ENCODE measurements at places on chromosomes 16 and 17.

- DNase-seq, result no peak
Measured at GRCh38 chr16:70349783-70350182, 3.1 kb downstream of the DDX19A start.

GRCh38 chr16:28298511-28298878, 6.2 kb downstream of the SBK1 start:
- no peak for DNase-seq

GRCh38 chr16:15542261-15542660, 100.7 kb downstream of the MARF1 start:
- no peak for DNase-seq

GRCh38 chr16:57635266-57636097, 7.1 kb downstream of the ADGRG1 start:
- no peak for DNase-seq

GRCh38 chr16:67857547-67858233, 10.2 kb upstream of the CENPT start:
- no peak for DNase-seq

DNA sequence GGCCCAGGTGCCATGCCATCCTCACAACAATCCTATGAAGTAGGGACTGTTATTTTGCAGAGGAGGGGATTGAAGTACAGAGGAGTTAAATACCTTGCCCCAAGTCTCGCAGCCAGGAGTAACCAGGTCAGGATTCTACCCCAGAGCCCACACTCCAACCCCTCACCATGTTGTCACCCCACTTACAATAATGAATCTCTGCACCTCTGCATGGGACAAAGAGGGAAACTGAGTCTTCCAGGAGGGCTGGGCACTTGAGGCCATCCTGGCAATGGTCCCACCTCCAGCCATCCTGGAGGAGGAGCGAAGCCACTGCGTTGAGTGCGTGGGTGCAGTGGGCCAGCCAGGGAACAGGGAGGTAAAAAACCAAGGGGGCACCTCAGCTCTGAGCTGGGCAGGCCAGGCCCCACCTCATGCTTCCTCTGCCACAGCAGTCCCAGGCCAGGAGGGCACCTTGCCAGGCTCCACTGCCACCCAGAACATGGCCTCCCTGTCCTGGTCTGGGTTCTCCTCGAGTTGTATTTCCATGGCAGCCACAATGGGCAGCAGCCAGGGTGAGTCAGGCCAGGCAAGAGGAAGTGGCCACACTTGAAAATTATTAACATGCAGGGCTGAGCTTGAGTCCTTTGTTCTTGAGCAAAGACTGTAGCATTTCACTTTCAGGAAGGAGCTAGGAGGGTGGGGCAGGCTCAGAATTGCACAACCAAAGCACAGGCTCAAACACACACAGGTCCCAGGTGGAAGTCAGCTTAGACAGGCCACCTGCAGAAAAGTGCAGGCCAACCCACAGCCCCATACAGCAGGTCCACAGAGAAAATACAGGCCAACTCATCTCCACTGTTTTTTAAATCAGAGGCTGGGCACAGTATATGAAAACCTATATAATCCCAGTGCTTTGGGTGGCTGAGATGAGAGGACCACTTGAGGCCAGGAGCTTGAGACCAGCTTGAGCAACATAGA, 52.1 kb downstream of the CUEDC1 start:
- no peak for DNase-seq

DNA sequence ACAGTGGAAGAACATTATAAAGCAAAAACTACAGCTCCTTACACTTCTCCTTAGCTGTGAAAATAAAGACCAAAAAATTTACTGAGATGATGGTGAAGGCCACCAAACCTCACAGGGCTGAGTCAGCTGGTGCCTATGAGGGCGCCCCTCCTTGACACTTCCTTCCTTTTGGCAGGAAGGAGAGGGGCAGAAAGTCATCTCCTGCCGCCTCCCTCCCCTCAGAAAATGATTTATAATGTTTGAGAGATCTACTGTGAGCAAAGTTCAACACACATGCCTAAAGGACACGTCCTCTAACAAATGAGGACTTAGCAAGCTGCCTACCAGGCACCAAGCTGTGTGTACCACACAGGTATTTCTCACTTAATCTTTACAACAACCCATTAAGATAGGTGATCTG, 245.7 kb downstream of the PRKCA start:
- no peak for DNase-seq

DNA sequence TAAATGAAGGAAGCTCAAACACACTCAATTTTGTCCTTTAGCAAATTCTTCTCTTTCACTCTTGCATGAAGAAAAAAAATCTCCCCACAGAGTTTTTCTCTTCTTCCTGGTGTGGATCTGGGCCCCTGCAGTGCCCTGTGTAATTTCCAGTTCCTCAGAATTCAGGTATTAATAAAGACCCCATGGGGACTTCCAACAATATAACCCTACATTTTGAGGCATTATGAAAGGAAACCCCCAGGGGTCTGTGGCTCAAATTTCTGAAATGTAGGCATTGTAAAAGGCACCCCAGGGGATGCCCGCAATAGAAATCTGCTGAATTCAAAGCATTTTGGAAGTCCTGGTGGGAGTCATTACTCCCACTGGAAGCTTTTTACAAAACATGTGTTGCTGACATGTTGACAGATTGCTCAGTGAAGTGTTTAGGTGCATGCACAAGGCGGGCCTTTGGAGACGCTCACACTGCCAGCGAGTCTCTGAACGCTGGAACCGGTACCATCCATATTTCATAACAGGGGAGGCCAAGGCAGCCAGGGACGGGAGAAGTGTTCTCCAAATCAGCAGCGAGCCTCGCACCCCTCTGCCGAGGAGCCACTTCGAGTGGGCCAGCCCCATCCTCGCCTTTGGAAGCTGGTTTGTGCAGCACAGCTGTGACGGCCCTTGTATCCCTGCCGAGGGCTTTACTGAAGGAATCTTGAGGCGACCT, 154.0 kb downstream of the ZNF423 start:
- DNase-seq, result no peak

Data from substantia nigra (tissue), 51 donors.